ENCODE measurements at places on chromosomes 6 and 20.

- DNase-seq: no peak
Measured at GRCh38 chr6:8075704-8076103, 11.5 kb upstream of the BLOC1S5 start.

DNA sequence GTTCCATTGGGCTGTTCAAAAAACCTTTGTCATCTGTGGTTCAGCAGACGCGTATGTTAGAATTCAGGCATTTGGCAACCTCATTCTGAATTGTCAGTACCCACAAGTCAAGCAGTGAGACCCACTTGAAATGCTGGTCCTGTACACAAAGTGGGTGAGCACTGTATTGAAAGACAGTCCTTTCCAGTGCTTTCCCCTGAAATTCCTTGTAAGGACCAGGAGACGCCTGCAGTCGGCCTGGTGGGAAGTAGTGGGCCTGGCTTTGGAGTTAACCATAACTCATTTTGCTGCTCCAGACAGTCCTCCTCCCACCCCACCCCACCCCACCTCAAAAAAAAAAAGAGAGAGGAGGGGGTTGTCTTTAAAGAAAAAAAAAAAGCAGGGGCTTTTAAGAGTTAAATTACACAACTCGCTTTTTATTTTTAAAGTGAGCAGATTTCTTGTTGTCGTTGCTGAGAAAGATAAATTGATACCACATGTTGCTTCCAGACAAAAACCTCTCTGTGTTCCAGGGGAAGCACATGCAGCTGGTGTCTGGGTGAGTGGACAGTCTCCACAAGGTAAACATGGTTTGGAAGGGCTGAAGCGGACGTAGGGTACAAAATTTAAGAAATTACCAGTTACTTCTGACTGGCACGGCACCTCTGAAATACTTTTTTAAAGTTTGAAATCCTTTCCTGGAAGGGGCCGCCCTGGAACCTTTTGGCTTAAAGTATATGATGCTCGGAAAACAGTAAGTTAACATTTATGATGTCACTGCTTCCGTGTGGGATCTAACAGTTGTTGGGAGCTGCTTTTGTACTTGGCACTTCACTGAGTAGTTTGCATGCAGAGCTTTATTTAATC, 95.3 kb downstream of the FOXO3 start:
- DNase-seq: no peak

DNA sequence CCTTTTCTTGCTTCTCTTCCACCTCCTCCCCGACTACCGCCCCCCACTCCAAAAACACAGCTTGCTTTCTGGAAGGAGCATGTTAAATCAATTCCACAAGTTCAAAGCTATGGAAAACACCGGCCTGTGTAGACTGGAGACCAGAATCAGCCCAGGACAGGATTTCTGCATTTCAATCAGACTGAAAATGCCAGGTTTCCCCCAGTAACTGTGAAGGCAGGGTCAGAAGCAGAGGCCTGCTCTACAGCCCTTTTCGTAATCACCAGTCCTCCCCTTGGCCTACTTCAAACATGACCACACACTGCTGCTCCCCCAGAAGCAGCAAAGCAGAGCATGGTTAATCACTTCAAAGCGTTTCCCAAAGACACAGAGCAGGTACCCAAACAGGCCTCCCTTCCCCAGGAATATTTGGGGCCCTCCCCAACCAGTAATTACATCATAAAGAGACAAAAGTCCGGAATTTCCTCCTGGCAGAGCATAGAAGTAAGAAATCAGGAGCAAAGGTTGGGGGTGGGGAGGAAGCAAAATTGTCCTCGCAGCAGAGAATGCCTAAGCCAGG, 38.4 kb downstream of the ZMYND8 start:
- no peak for DNase-seq

- DNase-seq: no peak
Measured at GRCh38 chr6:31978831-31979230, 3.0 kb upstream of the C4A start.

DNA sequence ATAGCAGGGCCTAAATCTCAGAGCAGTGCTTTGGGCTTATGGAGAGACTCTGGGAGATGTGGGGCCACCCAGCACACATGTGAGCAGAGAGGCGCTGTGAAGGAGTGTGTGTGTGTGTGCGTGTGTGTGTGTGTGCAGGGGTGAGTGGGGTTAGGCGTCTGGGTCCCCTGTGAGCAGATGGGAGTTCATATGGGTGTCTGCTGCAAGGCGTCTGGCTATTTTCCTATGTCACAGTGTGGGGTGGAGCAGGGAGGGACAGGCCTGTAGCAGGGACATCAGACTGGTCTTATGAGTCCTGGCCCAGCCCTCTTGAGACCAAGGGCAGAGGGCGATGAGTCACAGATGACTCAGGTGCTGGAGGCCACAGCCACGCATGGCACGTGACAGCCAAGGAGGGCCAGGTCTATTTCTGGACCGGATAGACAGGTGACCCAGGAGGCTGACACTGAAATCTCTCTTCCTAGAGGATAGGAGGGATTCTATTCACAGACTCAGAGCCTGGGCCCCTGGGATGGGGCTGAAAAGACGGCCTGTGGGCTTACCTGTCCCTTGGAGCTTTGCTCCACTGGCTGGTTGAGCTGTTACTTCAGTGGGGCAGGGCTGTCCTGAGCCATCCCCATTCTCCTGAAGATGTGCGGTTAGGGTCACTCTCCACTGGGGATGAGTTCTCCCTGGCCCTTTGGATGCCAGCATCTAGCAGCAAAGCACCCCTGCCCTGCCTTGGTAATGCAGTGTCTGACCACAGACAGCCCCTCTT, 28.9 kb downstream of the VEGFA start:
- no peak for DNase-seq

DNA sequence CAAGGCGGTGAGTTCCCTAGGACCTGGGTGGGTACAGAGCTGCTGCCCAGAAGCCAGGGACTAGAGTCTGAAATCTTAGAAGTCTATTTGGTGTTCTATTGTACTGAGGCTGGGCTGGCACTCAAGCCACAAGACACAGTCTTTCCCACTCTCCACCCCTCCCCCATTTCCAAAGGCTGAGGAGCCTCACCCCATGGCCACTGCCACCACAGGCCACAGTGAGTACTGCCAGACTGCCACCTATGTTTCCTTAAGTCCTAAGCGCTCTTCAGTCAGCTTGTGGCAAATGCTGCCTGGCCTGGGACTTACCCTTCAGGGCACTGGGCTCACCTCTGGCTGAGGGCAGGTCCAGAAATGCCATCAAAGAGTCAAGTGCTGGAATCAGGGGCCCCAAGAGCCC, 469.3 kb downstream of the HAO1 start:
- DNase-seq: no peak

DNA sequence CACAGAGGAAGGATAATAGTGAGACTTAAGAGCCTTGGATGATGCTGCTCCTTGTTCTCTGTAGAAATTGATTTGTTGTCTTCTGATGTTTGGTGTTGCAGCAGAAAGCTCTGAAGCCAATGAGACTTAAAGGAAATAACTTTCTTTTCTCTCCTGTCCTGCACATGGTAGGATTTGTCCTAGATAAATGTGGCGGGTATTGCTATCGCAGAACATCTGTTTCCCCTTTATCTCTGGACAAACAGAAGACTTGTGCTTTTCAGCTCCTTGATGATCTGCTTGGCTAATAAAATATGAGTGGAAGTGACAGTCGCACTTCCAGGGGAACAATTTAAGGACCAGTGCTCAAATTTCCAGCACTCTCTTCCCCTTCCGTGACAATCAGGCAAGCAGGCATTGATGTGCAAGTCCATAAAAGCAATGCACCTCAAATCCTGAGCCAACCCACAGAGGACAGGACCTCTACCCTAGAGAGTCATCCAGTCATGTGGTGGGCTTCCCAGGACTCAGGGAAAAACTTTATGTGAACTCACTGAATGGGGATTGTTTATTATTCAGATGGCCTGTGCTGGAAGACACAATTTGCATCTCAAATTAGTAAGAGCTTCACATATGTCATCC, 9.9 kb upstream of the NCR2 start:
- no peak for DNase-seq

GRCh38 chr20:4605166-4605565, 116.5 kb upstream of the PRND start:
- no peak for DNase-seq

- no peak for DNase-seq
Measured at GRCh38 chr6:169646906-169647567, 54.8 kb downstream of the WDR27 start.

DNA sequence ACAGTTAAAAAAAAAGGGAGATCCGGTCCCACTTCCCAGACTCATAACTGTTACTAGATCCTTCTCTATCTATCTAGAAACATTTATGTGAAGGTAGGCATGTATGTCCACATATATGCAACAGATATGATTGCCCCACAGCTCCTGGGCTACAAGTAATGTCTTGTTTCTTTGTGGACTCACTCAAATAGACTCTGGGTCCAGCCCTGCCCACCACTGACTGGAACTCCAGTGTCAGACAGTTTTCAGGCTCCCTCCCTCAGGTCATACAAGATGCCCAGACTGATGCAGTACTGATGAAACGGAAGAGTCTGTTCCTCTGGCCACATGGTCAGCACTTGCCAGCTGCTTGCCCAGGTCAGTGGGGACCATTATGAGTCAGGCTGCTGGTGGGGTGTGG, 30.8 kb upstream of the IER3 start:
- no peak for DNase-seq

GRCh38 chr6:114432400-114432799, 89.6 kb upstream of the HS3ST5 start:
- DNase-seq: no peak

- DNase-seq: no peak
Measured at GRCh38 chr6:112038268-112038667, 15.6 kb upstream of the CCN6 start.

GRCh38 chr6:116801971-116802370, 26.9 kb downstream of the GPRC6A start:
- no peak for DNase-seq

DNA sequence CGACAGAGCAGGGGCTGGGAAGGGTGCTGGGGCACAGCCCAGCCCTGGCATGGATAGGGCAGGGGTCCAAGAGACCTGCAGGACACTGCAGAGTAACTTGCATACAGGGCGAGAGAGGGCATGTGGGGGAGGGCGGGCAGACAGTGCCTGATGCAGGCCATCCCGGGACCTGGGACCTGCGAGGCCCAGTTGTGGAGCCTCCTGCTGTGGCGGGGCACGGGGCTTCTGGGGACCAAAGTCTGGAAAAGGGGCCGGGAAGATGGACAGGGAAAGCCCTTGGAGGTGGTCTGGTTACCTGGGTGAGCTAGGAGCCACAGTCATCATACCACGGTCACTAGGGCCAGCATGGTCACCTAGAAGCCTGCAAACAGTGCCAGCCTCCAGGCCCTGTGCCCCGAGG, 412 bp upstream of the TUBB1 start:
- no peak for DNase-seq

GRCh38 chr6:43489277-43490072, 12.1 kb downstream of the TJAP1 start:
- DNase-seq: no peak

GRCh38 chr6:130376936-130377335, 11.1 kb downstream of the TMEM200A start:
- no peak for DNase-seq

DNA sequence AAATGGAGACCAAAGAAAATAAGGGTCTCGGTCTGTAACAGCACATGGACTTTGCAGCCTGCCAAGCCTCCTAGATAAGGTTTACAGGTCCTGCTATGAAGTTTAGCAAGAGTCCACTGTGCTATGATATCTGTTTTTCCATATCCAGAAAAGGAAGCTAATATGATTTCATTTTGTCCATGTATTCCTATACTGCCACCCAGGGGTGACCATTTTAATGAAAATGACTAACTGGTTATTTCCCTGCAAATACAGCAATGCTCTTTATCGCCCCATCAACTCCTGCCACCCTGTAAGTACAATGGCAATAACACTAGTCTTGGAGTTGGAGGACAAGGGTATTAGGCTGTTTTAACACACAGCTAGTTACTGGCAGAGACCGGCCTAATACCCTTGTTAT, 115.2 kb upstream of the GLP1R start:
- DNase-seq: no peak

DNA sequence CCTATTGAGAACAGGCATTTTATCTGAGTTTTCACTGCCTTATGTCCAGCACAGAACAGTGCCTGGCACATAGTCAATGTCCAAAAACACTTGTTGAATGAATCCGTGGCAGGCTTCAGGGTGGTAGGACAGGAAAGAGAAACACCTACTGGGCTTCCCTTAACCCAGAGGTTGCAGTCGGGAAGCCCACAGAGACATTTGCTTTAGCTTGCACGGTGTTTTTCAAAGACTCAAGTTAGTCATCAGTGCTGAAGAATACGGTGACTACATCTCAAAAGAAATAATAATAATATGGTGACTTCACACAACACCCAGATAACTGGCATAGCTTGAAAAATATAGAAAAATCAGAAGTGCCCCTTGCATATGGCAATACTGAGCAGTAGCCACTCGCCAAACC, 160.4 kb downstream of the CD83 start:
- no peak for DNase-seq

DNA sequence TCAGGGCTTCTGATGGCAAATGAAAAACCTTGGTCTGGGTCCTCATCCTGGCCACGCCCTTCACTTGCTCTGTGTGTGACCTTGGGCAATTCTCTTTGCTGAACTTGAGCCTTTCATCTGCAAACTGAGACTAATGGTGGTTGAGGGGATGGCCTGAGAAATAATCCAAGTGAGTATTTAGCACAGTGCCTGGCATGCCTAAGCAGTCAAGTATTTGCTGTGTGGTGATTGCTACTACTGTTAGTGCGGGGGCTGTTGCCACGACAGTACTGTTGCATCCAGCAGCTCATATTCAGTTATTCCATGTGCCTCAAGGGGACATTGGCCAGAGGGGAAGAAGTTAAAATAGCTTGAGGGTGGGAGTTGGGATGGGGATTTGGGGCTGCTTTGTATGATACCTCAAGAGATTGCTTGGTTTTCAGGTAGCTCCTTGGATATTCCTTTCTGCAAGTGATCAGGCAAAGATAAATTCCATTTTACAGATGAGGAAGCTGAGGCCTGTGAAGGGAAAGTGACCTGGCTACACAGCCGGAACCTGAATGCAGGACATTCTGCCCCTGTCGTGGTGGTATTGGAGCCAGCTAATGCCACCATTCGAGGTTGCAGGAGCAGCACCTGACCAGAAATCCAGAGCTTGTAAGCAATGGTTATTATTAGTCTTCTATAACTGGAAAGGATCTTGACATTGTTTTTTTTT, 45.1 kb upstream of the EPB41L1 start:
- no peak for DNase-seq

- no peak for DNase-seq
Measured at GRCh38 chr6:135583256-135583761, 85.8 kb upstream of the AHI1 start.

- no peak for DNase-seq
Measured at GRCh38 chr6:6350696-6351095, 30.2 kb upstream of the F13A1 start.

DNA sequence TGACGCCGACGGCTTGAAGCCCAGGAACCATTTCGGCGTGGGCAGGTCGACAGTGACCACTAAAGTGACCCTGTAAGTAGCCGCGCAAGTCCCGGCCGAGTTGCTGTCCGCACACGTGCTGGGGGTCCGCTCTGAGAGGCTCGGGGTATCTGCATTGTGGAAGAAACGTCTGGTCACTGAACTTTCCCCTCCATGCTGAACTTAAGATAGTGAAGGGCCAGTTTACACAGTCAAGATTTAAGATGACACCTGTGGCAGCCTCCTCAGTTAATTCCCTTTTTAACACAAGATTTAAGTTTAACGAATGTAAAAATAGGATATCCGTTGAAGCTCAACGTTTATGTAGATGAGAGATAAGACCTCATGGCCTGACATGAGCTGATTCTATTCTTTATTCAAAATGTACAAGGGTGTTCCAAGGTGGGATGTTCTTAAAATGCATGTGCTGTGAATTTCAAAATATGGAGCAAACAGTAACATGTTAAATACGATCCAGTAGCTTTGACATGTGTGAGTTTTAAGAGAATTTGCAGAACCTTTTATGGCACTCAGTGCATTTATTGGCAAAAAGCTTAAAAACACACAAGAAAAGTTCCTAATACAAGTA, 116.2 kb downstream of the RTN4IP1 start:
- DNase-seq: no peak

All from neural crest cell (in vitro differentiated cells).